Foreskin fibroblast (primary cell): ENCODE measurements at places on chromosomes 7 and 10.

DNA sequence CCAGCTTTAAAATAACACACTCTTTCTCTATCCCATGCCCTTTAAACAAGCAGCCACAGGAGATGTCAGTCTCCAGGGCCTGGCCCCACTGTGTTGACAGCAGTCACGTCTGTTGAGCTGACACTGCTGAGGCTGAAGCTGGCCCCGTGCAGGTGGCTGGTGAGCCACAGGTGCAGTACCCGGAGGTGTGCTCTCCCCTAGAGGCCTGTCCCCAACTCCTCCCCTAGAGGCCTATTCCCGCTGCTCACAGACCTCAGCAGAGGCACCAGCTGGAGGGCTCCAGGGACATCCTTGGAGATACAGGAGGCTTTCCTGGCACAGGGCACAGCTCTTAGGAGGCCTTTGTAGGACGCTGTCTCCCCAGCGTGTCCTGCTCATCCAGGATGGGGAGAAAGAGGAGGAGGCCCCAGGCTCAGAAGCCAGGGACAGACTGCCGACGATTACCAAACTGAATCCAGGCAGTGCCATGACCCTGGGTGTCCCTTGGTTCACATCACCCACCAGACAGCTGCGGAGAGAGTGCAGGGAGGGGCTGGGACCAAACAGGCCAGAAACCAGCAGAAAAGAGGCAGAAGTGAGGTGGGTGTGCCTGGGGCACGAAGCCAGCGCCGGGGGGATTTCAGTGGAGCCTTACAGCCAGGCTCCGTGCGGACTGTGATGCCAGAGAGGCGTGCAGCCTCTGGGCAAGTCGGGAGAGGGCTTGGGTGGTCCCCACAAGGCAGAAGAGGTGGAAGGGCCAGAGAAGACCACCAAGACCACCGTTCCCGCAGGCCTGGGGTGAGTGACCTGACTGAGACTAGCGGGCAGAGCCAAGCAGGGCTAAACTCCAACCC, 18.5 kb upstream of the TTYH3 start:
- no peak for DNase-seq

DNA sequence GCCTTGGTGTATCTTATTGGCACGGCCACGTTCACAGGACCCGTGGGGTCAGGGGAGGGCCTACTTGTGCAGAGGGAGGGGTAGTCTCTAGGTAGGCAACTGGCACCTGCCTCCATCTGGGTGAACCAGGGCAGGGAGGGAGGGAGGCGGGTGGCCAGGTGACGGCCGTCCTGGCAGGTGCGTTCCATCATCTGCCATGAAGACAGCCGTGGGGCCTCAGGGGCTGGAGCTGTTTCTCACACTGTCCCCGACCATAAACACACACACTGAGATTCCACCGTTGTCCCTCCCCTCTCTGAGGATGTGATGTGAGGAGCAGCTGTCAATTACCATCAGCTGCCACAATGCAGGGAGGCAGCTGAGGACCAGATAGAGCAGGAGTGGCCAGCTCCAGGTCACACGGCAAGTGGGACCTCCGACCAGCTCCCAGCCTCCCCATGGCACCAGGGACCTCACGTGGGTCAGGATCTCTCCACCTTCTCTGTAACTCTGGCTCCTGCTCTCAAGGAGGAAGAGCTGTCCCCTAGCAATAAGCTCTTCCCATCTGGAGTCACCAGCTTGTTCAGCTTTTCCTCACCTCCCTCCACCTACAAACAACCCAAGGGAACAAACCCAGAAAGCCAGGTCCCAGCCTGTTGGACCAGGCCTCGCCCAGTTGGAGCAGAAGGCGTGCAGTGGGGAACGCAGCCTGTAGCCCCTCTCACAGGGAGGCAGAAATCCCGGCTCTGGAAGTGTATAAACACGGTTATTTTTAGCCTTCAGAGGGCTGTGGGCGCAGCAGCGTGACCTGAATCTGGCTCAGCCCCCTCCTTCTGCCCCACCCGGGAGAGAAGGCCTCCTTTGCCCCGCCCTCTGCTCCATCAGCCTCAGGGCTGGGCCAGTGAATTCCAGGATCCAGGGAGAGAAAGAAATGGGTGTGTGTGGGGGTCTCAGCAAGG, 33.1 kb downstream of the ZMIZ1 start:
- peak; percentile 65 for DNase-seq

DNA sequence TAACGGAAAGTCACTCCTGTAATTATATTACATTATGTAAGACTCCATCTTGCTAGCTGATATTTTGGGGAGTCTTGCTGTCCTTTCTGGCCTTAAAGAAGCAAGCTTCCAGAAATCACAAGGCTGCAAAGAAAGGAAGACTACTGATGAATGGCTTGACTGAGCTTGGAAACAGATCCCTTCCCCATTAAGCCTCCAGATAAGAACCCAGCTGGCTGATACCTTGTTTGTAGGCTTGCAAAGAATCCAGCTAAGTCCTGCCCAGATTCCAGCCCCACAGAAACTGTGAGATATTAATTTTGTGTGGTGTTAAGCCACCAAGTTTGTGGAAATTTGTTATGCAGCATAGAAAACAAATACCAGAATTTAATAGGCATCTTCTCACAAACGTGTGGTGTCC, 49.9 kb upstream of the TMEM106B start:
- DNase-seq: no peak

DNA sequence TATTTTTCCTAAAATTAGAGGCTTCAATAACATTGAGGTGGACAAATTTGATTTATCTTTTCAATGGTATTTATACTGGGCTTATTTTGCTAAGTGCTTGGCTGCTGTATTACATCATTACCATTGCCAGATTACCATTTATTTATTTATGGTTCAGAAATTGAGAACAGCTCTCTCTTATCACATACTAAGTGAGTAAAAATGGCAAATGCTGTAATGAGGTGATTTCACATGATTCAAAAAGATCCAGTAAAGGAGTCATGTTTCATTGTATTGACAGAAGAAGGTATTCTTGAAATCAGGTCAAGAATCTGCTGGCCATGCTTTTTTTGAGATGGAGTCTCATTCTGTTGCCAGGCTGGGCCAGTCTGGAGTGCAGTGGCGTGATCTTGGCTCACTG, 322.6 kb downstream of the KIF20B start:
- DNase-seq: no peak
